ENCODE measurements at places on chromosomes 3 and 15. TPM values are rescaled to one million over a fixed set of nuclear protein-coding genes. Genes with fewer than 3 reads are reported as not detected.

The PCYT1A gene
- total RNA-seq, result 28.1 TPM

The SACM1L gene
- 61.8 TPM for total RNA-seq

The SLC9A9 gene
- total RNA-seq, result 2.5 TPM

The FXR1 gene
- total RNA-seq, result 248 TPM

The PLS1 gene
- total RNA-seq, result 8.1 TPM

The SLC51B gene
- not detected for total RNA-seq

Measured in activated naive CD4-positive, alpha-beta T cell treated with anti-CD3 and anti-CD28 coated beads, Interleukin-2, amount 50 U/mL, for 72 hours (primary cell).